ENCODE measurements at places on chromosomes 7 and 10.

- DNase-seq = peak; percentile 70
Measured at GRCh38 chr7:101128040-101128834, 1.3 kb downstream of the SERPINE1 start.

DNA sequence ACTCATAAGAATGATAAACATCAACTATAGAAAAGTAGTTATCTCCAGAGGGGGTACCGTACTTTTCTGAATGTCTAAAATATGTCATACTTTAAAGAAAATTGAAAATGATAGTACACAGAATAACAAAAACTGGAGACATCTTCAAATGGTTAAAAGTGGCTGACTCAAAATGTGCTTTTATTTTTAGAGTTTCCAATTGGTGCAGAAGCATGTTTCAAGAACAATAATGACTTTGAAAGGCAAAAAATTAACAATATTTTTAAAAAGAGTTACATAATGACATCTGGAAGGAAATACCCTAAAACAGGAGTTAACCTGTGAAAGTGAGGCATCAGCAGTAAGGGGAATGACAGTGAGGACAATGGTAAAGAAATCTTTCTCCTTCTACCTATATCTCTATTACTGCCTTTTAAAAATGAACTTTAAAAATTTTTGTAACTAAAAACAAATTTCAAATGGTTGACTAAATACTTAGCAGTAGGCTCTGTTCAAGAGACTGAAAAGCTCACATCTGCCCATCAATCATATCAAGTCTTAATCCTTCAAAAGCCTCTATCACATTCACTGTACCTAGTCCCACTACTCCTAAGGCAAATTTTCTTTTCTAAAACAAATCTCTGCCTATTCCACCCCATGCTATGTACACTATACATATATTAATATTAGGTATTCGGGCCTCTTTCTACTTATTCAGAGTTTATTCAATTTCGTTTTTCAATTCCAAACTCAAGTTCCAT is 3.0 kb downstream of the ASZ1 start:
- no peak for DNase-seq

GRCh38 chr10:104617831-104618230 is 23.3 kb upstream of the SORCS3 start:
- DNase-seq = no peak

DNA sequence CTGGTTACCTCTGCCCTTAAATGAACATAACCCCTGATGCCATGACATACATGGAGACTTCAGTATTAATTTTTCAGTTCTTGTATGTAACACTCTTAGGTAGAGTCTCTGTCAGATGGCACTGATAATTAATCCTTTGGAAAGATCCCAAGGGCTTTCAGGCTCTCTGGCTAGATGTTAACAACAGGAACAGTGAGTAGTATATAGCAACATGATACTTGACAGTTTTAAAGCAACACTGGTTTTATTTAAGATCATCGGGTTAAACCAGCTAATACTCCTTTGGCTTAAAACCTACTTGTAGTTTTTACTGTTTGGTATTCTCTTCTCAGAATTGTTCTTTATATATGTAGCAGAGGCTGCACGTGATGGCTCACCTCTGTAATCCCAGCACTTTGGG is 27.3 kb downstream of the AHCYL2 start:
- no peak for DNase-seq

DNA sequence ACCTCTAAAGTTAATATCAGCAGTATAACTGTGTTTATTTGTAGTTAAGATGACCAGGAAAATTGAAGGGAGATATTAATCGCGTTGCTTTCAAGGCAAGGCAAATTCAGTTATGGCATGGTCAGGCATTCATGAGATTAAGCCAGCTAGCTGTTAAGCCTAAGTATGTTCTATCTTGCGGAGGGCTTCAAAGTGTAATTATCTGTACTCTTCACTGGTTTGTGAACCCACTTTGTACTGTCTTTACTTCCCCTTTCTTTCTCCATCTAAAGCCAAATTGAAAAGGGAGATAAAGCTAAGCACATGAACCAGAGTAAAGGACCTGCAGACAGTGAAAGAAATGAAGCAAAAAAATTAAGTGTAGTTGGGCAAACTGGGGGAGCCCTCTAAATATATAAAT is 483.1 kb upstream of the NRP1 start:
- no peak for DNase-seq

- peak; percentile 52 for DNase-seq
Measured at GRCh38 chr10:125691160-125691981, 8.4 kb upstream of the TEX36 start.

GRCh38 chr10:33828592-33828991 is 494.1 kb upstream of the NRP1 start:
- DNase-seq = no peak

- DNase-seq = no peak
Measured at GRCh38 chr7:155228894-155229293, 68.8 kb upstream of the INSIG1 start.

GRCh38 chr7:94115316-94115715 is 111.2 kb upstream of the BET1 start:
- DNase-seq = peak; percentile 67

DNA sequence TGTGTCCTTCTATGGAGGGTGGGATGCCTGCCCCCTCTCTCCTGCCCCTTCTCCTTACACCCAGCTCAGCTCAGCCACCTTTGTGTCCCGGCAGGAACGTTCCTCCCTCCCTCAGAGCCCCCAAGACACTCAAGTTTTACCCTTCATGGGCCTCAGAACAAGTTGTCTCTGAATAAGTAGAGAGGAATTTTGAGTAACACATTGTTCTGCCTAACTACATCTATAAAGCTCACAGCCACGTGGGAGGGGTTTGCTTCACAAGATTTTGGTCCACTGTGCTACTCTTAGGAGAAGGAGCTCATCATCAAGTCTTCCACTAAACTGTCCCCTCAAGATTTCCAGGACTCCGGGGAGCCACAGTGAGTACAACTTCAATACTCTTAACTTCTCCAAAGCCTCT is 51.6 kb upstream of the ZNF32 start:
- no peak for DNase-seq

DNA sequence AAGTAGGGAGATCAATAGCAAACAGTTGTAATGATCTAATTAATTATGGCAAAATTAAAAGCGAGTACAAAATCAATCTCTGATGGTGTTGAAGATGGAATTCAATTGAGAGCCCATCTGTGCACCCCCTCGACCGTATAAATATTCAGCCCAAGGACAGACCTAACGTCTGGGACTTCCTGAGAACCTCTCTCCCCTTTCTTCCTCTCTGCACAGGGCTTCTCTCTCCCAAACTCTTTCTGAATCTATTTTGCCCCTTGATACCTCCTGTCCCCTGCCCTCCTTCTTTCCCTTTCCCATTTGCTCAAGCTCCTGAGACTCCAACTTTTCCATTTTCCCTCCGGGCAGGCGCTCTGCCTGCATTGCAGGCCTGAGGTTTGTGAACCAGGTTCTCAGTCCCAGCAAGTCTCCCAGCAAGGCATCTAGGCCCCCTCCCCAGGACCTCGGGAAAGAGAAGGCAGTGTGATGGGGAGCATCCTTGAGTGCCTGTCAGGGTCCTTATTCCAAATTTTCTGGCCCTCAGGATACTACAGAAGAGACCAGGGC is 8.5 kb upstream of the PAX2 start:
- no peak for DNase-seq

- no peak for DNase-seq
Measured at GRCh38 chr7:106534271-106534846, 126.6 kb downstream of the CCDC71L start.

GRCh38 chr10:26810435-26811026 is 50.2 kb downstream of the ABI1 start:
- DNase-seq = no peak

Data from iris pigment epithelial cell (primary cell).